ENCODE measurements at places on chromosomes 1 and 21. TPM values are rescaled to one million over a fixed set of nuclear protein-coding genes. Genes with fewer than 3 reads are reported as not detected.

GRCh38 chr1:47187231-47187925 lies 2.5 kb downstream of the PDZK1IP1 start:
- peaks cover 26% of the 10 kb centered on the region for H3K27me3 ChIP-seq
- no peaks in the 10 kb centered on the region for H3K36me3 ChIP-seq
- peaks cover 26% of the 10 kb centered on the region for H3K4me1 ChIP-seq
- no peak overlapping the region for H3K27ac ChIP-seq
- peak; percentile 64 for DNase-seq

- DNase-seq: no peak
- H3K27ac ChIP-seq: peak overlapping the region; percentile 36
- H3K36me3 ChIP-seq: no peaks in the 10 kb centered on the region
- no peaks in the 10 kb centered on the region for H3K27me3 ChIP-seq
- peak overlapping the region; percentile 30 for H3K4me3 ChIP-seq
- H3K4me1 ChIP-seq: peaks cover 36% of the 10 kb centered on the region
These were observed 2.7 kb downstream of the PRMT2 start for GRCh38 chr21:46637952-46638746.

DNA sequence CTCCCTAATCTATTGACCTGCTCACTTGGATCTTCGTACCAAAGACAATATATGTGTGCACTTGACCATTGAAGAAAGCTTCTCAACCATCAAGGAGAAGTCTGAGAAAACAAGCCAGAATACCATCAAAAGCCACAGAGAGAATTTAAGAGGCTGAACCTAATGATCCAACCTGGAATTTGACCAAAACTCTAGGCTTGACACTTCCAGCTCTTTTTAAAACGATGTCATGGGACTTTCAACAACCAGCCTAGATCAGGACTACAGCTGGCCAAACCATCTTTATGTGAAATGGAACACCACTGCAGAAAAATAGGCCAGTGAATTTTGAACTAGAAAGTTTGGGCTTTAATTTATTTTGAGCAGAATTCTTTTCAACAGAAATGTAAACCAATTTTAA lies 444.4 kb downstream of the LTN1 start:
- no peak overlapping the region for H3K27ac ChIP-seq
- no peaks in the 10 kb centered on the region for H3K36me3 ChIP-seq
- peaks cover 5% of the 10 kb centered on the region for H3K4me1 ChIP-seq
- H3K4me3 ChIP-seq: no peak overlapping the region
- no peaks in the 10 kb centered on the region for H3K27me3 ChIP-seq

DNA sequence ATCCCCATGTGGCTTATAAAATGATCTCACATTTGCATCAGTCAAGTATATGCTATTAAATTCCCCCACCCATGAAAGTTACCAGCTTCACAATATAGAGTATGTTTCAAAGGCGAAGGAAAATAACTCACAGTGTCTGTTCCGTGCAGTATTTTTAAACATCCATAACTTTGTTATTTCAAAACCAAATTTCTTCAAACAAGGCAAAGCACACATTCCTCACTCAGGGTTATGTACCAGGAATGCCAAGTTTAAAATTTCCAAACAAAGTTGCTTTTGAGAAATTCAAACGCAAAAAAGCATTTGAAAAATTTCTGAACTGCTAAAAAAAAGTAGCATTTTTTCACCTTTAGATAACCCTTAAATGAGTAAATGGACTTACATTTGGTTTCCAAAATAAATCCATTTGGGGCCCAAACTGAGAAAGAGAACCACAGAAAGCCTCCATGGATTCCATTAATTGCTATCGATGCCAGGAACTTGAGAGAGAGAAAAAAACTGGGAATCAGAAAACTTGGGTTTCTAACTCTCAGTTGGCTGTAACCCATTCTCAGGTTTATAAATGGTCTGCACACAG lies 149.5 kb downstream of the SLC30A10 start:
- no peaks in the 10 kb centered on the region for H3K36me3 ChIP-seq
- DNase-seq: no peak
- H3K27ac ChIP-seq: no peak overlapping the region
- peaks cover 4% of the 10 kb centered on the region for H3K4me1 ChIP-seq

DNA sequence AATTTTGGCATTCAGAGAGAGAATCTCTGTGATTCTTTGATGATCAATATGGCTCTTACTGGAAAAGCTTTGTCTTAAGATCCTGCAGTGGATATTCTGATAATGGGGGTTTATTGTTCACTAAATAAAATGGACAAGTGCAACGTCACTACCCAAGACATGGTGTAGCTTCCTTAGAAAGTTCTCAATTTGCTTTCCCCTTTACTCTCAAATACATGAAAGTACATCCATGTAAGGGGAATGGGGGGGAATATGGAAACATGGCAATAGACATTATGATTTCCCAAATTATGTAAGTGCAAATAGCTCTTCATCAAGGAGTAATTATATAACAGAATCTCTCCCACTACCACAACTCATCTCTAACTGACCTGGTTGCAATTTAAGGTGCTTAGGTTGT lies 126.3 kb upstream of the DPYD start:
- H3K27me3 ChIP-seq: peaks cover 50% of the 10 kb centered on the region
- no peak for DNase-seq
- H3K27ac ChIP-seq: no peak overlapping the region
- H3K4me3 ChIP-seq: no peak overlapping the region
- peaks cover 34% of the 10 kb centered on the region for H3K4me1 ChIP-seq
- no peaks in the 10 kb centered on the region for H3K36me3 ChIP-seq

GRCh38 chr1:175126347-175126746 lies 58.7 kb downstream of the TNN start:
- H3K4me3 ChIP-seq: no peak overlapping the region
- H3K27me3 ChIP-seq: no peaks in the 10 kb centered on the region

DNA sequence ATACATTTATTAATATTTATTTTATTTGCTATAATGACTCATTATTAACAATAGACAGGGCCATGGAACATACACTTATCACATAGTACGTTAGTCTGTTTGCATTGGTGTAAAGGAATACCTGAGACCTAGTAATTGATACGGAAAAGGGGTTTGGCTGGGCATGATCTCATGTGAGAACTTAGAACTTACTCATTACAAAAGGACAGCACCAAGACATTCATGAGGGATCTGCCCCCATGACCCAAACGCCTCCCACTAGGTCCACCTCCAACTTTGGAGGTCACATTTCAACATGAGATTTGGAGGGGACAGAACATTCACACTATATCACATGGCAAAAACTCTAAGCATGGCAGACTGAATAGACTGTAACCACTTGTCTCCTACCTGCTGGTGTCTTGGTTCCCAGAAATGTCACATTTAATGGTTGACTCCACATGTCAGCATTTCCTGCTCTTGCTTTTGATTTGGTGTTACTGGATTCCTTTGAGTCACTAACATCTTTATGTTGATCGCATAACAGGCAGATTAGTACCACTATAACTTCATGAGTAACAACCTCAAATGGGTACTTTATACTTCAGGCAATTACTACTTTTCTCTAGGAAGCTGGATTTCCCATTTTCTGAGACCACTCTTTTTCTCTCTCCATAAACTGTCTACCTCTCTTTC lies 3.5 kb upstream of the C1orf116 start:
- H3K27ac ChIP-seq: no peak overlapping the region
- H3K36me3 ChIP-seq: no peaks in the 10 kb centered on the region
- no peak overlapping the region for H3K4me3 ChIP-seq

- peaks cover 35% of the 10 kb centered on the region for H3K27me3 ChIP-seq
- H3K27ac ChIP-seq: no peak overlapping the region
- H3K4me3 ChIP-seq: no peak overlapping the region
- no peaks in the 10 kb centered on the region for H3K4me1 ChIP-seq
- no peaks in the 10 kb centered on the region for H3K36me3 ChIP-seq
These were observed 127.2 kb upstream of the ZC3H12A start for GRCh38 chr1:37347104-37347649.

DNA sequence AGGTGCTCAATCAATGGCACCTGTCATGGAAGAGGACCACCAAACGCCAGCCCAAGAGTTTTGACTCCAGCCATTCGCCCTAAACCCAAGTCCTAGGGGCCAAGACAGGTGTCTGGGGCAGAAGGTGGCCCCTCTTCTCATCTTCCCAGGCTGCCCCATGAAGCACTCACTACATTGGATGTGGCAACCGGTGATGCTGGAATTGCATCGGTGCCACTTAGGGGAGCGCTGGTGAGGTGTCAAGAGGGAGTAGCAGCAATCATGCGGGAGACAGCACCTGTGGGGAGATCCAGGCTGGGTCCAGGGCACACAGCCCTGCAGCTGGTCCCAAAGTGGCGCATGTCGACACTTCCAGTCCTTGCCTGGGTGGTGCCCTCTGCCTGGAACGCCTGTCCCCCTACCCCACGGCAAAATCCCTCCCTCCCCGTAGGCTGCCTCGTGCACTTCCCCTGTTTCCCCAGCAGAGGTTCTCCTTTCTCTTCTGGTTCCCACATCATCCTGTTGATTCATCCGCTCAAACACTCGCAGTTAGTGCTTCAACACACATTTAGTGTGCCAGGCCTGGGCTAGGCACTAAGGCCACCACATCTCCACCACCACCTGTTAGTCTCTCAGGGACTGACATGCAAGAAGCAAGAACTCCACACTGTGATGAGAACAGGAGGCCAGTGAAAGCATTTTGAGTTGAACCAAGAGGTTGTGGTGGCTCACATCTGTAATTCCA lies 18.5 kb downstream of the PLA2G2D start:
- DNase-seq: no peak
- no peaks in the 10 kb centered on the region for H3K4me1 ChIP-seq
- no peak overlapping the region for H3K4me3 ChIP-seq
- no peaks in the 10 kb centered on the region for H3K36me3 ChIP-seq
- no peaks in the 10 kb centered on the region for H3K27me3 ChIP-seq

GRCh38 chr1:3663999-3664699 lies 11.8 kb downstream of the TP73 start:
- H3K27ac ChIP-seq: no peak overlapping the region
- peaks cover 5% of the 10 kb centered on the region for H3K4me1 ChIP-seq
- H3K4me3 ChIP-seq: no peak overlapping the region
- no peak for DNase-seq

GRCh38 chr1:4175566-4176405 lies 275.7 kb upstream of the C1orf174 start:
- H3K27me3 ChIP-seq: peaks cover 40% of the 10 kb centered on the region
- H3K4me3 ChIP-seq: no peak overlapping the region
- H3K36me3 ChIP-seq: no peaks in the 10 kb centered on the region
- no peak overlapping the region for H3K27ac ChIP-seq

DNA sequence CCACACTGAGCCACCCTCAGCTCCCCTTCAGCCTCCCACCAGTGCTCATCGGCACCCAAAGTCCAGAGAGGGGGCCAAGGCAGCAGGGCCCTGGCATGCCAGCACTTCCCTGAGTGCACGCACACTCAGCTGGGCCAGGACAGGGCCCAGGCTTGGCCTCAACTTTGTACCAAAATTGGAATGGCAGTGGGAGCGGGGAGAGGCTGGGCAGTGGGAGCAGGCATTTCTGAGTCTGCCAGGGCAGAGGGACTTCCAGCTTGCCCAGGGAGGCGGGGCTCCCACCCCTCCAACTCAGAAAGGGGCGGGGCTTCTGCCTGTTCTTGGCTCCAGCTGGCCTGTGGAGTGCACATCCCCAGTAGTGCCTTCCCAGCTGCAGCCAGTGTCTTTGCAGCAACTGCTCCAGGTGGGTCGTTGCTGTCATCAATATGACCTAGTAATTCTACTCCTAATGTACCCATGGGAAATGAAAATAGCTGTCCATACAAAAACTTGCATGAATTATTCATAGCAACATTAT lies 10.3 kb upstream of the SNX7 start:
- DNase-seq: no peak
- no peak overlapping the region for H3K4me3 ChIP-seq
- H3K27ac ChIP-seq: no peak overlapping the region
- H3K4me1 ChIP-seq: no peaks in the 10 kb centered on the region
- H3K36me3 ChIP-seq: no peaks in the 10 kb centered on the region
- H3K27me3 ChIP-seq: no peaks in the 10 kb centered on the region

DNA sequence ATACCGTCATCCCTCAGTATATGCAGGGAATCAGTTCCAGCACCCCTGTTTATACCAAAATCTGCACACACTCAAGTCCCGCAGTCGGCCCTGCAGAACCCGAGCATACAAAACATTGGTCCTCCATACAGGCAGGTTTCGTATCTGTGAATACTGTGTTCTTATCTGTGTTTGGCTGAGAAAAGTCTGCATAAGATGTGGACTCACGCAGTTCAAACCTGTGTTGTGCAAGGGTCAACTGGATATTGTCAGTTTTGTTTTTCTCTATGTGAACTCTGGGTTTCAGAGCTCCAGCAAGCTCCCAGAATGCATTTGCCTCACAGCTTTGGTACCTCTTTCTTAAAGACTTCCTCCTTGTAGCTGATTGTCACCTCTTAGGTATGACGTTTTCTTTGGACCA lies 100.6 kb downstream of the NR5A2 start:
- peaks cover 6% of the 10 kb centered on the region for H3K27me3 ChIP-seq
- H3K4me1 ChIP-seq: no peaks in the 10 kb centered on the region
- no peak overlapping the region for H3K27ac ChIP-seq
- H3K36me3 ChIP-seq: no peaks in the 10 kb centered on the region
- H3K4me3 ChIP-seq: no peak overlapping the region
- DNase-seq: no peak

- H3K27ac ChIP-seq: peak overlapping the region; percentile 99
- H3K4me3 ChIP-seq: peak overlapping the region; percentile 92
- no peak for DNase-seq
- H3K4me1 ChIP-seq: peaks cover 25% of the 10 kb centered on the region
- H3K27me3 ChIP-seq: no peaks in the 10 kb centered on the region
- H3K36me3 ChIP-seq: no peaks in the 10 kb centered on the region
These were observed 1.4 kb upstream of the SUCO start for GRCh38 chr1:172531412-172532182.

GRCh38 chr1:6985549-6986276 lies 200.5 kb downstream of the CAMTA1 start:
- H3K4me1 ChIP-seq: no peaks in the 10 kb centered on the region
- DNase-seq: no peak
- H3K36me3 ChIP-seq: no peaks in the 10 kb centered on the region
- H3K27ac ChIP-seq: no peak overlapping the region
- H3K27me3 ChIP-seq: no peaks in the 10 kb centered on the region

DNA sequence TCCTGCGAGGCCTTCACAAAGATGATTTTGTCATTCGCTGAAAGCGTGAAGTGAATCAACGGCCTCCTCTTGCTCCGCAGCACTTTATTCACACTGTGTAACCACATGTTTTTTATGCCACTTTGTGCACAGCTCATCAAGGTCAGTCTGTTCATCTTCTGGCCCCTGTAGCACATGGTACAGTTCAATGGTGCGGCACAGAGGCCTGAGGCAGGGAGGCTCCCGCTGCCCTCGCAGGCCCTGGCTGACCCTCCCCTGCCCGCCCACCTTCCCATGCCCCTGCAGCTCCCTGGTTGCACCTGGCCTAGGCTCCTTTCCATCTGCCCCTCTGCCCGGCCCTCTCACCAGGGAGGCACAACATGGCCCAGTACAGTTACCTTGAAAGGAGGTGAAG lies 87.5 kb downstream of the CD247 start:
- no peaks in the 10 kb centered on the region for H3K36me3 ChIP-seq
- DNase-seq: no peak
- no peak overlapping the region for H3K4me3 ChIP-seq

The KIF2C gene
- 0.17 TPM for total RNA-seq

The CA6 gene
- total RNA-seq: not detected

The ZNF695 gene
- total RNA-seq: not detected

The AXDND1 gene
- not detected for total RNA-seq

The MR1 gene
- 13.9 TPM for total RNA-seq

The NCAM2 gene
- total RNA-seq: 4.2 TPM

Data from esophagus muscularis mucosa (tissue), 4 donors.